ENCODE measurements at places on chromosomes 6 and 20.

- no peak for DNase-seq
Observed at GRCh38 chr20:60480950-60481742, 522.9 kb downstream of the CDH26 start.

DNA sequence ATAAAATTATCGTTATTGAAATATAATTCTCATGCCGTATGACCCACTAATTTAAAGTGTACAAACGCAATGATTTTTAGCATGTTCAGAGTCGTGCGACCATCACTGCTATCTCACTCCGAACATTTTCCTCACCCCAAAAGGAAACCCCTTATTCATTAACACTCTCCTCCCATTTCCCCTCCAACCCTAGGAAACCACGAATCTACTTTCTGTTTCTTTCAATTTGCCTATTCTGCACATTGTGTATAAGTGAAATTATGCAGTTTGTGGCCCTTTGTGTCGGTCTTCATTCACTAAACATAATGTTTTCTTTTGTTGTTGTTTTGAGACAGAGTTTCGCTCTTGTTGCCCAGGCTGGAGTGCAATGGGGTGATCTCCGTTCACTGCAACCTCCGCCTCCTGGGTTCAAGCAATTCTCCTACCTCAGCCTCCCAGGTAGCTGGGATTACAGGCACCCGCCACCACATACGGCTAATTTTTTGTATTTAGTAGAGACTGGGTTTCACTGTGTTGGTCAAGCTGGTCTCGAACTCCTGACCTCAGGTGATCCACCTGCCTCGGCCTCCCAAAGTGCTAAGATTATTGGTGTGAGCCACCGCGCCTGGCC is 99.7 kb upstream of the ZNF217 start:
- DNase-seq = no peak

GRCh38 chr6:39451831-39452230 is 129.3 kb upstream of the KCNK16 start:
- DNase-seq = no peak

GRCh38 chr20:40875116-40876085 is 153.2 kb upstream of the TOP1 start:
- DNase-seq = no peak

DNA sequence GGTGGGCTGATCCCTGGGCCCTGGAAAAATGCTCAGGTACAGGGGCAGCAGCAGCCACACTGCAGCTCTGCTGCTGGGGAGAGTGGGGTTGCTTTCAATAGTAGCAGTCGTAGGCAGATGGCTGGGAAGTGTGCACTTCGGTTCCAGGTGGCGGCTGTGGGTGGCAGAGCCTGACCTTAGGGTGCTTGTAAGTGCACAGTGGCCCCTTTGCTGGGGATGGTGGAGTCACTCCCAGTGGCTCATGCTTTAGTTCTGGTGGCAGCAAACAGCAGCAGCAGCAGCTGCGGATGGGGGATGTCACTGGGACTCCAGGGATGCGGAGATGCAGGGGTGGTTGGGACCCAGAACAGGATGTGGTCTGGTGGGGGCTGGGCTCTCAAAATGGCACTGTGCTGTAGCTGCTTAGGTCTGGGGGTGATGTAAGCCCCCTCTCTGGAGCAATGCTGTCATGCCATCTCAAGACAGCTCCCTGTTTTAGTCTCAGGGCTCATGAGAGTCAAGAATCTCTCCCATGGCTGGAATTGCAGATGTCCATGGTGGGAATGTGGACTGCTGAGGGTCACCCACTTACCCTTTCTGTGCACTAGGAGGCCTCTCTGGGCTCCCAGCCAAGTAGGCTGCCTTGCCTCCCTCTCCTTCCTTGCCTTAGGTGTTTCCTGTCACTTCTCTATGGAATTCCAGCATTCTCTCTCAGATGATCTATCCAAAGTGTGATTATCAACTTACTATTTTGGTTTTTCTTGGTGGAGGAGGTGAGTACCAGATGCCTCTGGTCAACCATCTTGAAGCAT is 146.7 kb upstream of the SLC22A23 start:
- DNase-seq = no peak

DNA sequence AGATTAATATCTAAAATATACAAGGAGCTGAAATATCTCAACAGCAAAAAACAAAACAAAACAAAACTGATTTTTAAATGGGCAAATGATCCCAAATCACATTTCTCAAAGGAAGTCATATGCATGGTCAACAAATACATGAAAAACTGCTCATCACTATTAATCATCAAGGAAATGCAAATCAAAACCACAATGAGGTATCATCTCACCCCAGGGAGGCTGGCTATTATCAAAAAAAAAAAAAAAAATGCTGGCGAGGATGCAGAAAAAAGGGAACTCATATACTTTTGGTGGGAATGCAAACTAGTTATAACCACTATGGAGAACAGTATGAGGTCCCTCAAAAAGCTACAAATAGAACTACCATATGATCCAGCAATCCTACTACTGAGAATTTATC is 34.6 kb downstream of the REPS1 start:
- DNase-seq = peak; percentile 52

DNA sequence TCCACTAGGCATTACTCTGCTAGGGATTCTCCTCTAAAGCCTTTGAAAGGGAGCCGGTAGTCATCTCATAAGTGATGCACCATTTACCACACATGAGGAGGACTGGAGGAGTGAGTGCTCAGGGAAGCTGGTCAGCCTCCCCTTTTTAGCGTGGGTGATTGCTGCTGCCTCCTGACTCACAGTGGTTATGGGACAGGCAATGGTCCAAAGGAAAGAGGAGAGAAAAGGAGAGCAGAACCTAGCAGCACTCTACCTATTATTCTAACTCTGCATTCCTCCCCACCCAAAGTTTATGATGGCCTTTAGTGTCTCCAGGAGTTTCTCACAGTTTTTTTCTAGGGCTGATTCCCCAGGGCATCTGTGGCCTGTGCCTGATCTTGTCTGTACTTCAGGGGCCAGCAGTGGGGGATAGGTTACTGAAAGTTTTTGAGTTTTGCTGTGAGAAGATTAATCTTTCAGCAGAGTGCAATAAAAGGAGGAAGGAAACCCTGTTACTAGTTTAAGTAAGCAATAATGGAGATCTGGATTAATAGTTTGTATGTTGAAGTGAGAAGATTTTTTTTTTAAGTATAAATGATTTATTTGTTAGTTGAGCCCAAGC is 36.4 kb upstream of the GCLC start:
- peak; percentile 65 for DNase-seq

GRCh38 chr20:33753763-33754162 is 22.0 kb downstream of the ZNF341 start:
- DNase-seq = no peak

- DNase-seq = no peak
Observed at GRCh38 chr6:31888276-31889258, 8.9 kb downstream of the EHMT2 start.

- no peak for DNase-seq
Observed at GRCh38 chr20:11182720-11183119, 508.9 kb upstream of the JAG1 start.

- no peak for DNase-seq
Observed at GRCh38 chr6:52076791-52077179, 10.6 kb downstream of the PKHD1 start.

- DNase-seq = peak; percentile 62
Observed at GRCh38 chr6:14673201-14673600, 555.6 kb downstream of the CD83 start.

DNA sequence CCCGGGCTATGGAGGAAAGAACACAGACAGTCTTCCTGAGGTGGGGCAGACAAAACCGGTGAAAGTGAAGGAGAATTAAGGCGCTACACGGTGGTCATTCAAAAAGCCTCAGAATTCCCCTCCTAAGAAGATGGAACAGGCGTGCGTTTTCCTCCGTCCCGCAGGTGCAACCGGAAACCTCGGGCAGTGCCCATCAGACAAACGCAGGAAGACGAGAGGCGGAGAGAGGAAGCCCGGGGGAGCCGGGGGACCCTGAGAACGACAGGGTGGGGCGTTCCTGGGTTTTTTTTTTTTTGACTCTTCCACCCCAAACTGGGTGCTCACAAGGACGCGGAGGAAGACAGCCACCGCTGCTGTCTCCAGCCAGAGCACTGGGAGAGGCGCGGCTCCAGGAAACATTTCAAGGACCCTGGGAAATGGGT is 25.4 kb downstream of the TTLL2 start:
- DNase-seq = no peak

DNA sequence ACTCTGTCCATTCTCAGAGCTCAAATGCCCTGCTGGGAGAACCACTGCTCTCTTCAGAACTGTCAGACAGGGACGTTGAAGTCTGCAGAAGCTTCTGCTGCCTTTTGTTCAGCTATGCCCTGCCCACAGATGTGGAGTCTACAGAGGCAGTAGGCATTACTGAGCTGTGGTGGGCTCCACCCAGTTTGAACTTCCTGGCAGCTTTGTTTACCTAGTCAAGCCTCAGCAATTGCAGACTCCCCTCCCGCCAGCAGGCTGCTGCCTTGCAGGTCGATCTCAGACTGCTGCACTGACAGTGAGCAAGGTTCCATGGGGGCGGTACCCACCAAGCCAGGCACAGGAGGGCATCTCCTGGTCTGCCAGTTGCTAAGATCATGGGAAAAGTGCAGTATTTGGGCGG is 21.8 kb upstream of the UFL1 start:
- no peak for DNase-seq

DNA sequence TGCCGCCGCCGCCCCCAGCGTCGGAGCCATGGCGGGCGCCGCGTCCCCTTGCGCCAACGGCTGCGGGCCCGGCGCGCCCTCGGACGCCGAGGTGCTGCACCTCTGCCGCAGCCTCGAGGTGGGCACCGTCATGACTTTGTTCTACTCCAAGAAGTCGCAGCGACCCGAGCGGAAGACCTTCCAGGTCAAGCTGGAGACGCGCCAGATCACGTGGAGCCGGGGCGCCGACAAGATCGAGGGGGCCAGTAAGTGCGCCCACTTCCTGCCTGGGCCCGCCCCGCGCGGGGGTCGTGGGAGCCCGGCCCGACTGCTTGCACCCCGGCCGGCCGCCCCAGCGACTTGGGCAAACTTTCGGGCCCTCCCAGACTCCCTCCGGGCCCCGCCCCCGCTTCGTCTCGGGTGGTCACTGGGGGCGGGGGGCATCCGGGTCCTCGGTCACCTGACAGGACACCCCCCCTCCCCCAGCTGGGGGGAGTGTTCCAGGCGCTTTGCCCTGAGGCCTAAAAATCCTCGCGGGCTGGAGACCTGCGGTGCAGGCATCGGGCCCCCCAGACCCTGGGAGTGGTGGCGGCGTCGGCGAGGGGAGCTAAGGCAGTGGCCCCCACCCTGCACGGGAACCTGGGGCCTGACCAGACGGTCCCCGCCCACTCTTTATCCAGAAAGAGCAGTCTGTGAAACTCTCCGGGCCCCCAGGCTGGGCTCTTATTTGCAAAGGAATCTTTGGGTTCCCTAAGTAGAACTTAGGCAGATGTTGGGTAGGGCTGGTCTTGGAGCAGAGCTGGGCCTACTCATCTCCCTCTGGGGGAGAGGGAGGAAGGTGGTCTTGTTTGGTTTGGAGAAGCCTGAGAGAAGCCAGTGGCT is 501 bp downstream of the PLCG1 start:
- peak; percentile 81 for DNase-seq

DNA sequence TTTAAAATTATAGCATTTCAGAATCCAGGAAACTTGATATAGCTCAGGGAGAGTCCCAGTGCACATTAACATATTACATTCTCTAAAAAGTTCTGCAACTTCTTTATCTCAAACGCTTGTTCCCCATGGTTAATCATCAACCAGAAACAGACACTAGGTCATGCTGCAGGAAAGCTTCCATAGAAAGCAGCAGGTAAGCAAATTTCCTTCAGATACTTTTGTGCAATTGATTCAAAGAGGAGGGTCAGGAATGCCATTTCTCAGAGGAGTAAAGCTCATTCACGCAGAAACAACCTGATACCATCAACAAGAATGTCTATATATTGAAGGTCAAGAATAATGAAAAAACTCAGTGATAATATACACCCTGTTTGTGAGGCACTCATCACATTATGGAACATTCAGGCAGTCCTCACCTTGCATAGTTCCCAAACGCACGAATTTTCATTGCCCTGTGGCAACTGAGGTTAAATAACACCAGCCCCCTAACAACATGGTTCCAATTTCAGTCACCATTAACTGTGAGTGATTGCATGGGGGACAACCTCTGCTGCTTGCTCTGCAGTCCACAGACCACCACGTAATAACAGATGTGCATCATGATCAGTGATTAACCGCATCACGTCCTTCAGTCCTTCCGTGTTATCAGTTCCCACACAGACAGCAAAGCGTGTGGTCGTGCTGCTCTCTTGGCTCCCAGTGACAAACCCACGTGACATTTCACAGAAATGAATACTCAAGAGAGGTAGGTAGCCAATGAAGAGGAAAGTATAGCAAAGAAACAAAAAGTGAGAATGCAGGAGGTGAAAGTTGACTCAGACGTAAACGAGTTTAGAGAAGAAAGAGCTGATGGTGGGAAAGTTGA is 95.7 kb downstream of the LY86 start:
- DNase-seq = no peak
